HuH-7 (cell line): ENCODE measurements at places on chromosomes 6 and 20.

- DNase-seq = no peak
Measured at GRCh38 chr6:32046450-32047083, 8.4 kb downstream of the CYP21A2 start.

DNA sequence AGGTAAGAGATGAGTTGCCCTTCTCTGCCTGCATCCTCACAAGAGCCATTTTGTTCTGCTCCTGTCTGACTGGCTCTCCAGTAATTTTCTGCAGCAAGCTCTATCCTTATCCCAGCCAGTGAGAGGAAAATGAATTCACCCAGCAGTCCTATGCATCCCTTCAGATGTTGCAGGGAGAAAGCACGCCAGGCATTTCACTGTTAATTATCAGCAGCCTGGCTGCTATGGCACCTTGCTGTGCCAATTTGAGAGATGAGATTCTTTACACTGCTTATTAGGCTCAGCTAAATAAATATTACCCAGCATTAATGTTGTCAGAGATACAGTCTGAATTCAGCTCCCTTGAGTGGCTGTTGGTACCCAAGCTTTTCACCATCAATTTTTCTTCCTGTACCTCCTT, 61.1 kb upstream of the SNAP25 start:
- no peak for DNase-seq

DNA sequence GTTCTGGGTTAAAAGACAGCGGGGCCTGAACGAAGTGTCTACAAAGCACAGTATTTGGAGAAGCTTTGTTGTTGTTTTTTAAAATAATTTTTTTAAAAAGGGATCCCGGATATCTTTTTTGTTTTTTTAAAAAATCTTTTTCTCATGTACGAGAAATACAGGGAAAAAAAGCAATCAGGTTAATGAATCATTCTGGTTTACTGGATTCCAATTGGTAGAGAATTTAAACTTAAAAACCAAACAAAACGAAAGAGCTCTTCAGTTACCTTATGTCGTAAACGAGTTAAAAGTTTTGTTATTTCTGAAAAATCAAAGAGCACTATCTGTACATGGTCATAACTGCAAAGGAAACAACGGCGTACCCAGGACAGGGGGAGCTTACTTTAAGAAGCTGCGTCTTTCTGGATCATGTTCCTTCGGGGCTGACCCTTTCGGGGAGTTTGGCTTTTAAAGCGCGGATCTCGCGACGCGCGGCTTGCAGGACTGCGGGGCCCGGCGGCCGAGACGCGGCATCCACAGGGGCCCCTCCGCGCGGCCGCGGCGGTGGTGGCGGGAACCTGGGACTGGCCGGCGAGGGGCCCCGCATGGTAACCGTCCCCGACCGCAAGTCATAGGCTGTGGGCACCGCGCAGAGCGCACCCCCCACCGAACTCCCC, 927 bp downstream of the IL20RA start:
- no peak for DNase-seq

GRCh38 chr20:48416002-48416401, 411.8 kb downstream of the PREX1 start:
- DNase-seq = no peak

GRCh38 chr6:153032255-153032882, 29.9 kb upstream of the MTRF1L start:
- DNase-seq = no peak
